ENCODE measurements at places on chromosomes 11 and 22.

GRCh38 chr22:46895753-46896152 is 133.3 kb downstream of the TBC1D22A start:
- DNase-seq: no peak

GRCh38 chr11:3186166-3186953 is 21.2 kb upstream of the OSBPL5 start:
- no peak for DNase-seq

DNA sequence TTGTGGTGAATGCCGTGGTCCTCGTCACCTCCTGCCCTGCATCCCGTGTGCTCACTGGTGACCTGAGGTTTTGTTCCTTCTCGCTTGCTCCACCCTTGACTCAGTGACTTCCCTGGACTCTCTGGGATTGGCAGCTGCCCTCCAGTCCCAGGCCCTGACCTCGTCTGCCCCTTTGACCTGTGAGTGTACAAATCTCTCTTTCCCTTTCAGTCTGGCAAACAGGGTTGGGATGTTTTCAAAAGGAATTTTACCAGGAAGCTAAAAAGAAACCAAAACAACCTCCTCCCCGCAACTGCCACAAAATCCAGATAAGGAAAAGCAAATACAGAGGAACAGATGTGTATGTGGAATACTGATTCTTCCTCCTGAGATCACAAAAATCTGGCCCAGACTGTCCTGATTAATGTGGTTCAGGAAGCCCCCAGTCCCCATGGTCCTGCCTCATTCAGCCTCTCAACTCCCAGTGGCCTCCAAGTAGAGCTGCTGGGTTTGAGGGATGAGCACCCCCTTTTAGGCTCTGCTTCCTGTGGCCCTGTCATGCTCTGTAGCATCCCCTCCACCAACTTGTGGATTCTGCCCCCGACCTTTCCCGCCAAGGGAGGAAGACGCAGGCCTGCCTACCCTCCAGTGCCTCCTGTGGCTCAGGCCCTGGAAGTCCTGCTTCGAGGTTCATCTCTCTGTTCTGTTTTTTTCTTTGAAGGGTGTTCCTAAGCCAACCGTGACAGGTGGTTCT is 15.2 kb downstream of the ROBO4 start:
- no peak for DNase-seq

DNA sequence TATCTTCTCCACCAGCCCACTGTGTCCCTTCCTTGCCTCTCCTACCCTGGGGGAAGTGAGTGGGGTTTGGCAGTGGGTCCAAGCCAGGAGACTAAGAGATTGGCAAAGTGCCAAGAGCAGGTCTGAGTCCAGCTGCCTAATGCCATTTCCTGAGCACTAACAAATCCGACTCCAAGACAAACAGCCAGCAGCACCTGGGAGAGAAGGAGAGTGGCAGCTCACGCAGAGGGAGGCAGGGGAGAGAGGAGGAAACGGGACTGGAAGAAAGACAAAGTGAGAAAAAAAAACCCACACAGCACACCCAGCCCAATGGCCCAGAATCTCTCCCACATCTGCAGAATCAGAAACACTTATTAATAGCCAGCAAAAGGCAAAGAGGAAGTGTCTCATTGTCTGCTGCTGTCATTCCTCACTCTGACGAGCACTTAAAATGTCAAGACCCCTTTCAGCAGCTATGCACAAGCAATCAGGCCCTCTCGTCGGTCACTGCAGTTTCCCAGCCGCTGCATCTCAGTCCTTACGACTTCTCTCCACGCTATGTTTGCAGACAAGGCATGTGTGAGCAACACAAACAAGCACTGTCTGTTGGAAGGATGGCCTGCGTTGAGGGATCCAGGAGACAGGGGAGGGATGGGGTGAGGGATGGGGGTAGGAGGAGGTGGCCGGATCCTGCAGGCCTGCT is 558.4 kb upstream of the CADM1 start:
- DNase-seq: no peak

DNA sequence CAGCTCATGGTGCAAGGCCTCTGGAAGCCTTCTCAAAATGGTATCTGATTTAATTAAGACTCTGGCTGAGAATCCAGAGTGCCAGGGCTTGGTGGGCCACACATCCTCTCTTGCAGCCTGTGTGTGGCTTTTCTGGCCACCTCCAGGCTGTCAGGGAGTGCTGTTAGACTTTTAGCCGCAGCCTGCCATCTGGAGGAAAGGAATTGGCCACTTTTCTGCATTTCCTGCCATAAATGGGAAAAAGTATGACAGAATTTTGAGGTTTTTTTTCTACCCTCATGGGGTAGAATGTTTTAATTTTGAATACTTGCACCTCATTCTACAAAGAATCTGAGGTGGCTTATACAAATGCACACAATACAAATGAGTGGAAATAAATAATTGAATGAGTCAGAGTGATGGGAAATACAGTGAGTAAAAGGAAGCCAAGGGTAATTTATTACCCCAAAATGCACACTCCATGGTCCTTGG is 218.4 kb downstream of the ADAMTS15 start:
- no peak for DNase-seq

DNA sequence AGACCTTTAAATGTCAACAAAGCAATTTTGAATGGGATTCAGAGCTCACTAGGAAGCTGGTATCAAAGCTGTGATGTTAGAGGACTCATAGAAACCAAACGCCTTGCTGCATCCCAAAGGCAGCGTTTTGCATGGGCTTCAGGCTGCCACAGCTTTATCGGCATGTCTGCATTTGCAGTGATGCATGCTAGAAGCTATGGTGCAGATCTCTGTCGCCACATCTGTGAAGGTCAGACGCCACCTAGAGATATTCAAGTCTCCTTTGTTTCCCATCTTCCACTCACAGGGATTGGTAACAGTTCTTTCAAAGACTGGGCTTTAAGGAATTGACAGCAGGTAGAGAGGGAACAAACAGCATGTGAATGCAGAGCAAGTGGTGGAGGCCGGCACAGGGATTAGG is 47.8 kb downstream of the NTM start:
- no peak for DNase-seq

- DNase-seq: peak; percentile 48
Measured at GRCh38 chr11:100687630-100688395, 725 bp downstream of the ARHGAP42 start.

Measured in GM12891 (cell line).